NCI-H69 (cell line): ENCODE measurements at places on chromosomes 13 and 19.

- no peak for DNase-seq
Measured at GRCh38 chr19:56295531-56296455, 18.8 kb downstream of the ZSCAN5A start.

DNA sequence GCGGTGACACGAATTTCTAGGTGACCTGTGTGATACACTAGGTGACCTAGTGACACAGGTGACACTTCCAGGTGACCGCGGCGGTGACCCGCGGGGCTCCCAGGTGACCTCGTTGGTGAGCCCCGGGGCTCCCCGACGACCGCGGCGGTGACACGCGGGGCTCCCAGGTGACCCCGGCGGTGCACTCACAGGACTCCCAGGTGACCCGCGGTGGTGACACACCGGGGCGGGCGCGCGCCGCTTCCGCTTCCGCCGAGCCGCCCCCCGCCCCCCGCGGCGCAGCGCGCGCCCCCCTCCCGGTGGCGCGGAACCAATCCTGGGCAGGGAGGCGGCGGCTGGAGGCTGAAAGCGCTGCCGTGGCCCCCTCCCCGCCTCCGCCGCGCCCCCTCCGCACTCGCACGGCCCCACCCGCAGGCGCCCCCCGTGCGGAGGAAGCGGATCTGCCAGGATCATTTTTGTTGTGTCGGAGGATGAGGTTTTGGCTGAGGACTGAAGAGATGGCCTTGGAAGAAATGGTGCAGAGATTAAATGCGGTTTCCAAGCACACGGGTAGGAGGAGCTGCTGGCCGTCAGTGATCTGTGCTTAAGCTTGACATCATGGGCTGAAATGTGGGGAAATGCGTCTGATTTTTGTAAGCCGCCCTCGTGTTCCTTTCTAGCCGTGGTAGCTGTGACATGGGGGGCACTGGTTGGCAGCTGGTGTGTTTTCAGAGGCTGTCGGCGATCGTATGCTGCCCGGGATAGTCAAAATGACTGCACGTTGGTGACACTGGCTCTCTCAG is at the start of gene MCF2L:
TSS of gene MCF2L (plus strand) at position 305 of the 782 bp plus-strand sequence. CDS start at position 471, 166 bp downstream.
- peak; percentile 93 for DNase-seq

DNA sequence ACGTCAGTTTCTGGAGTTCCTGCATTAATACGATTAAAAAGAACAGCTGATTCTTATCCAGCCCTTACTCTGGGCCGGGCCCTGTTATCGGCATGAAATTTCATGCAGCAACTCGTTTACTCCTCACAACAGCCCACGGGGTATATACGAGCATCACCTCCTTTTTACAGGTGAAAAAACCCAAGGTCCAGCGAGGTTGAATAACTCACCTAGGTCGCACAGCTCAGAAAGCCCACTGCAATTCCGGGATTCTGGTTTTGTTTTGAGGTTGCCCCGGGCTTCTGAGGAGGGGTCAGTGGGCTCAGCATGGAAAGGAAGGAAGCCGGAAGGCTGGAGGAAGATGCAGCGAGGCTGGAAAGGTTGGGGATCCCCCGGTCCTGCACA is 577 bp upstream of the ACP7 start:
- DNase-seq: no peak

DNA sequence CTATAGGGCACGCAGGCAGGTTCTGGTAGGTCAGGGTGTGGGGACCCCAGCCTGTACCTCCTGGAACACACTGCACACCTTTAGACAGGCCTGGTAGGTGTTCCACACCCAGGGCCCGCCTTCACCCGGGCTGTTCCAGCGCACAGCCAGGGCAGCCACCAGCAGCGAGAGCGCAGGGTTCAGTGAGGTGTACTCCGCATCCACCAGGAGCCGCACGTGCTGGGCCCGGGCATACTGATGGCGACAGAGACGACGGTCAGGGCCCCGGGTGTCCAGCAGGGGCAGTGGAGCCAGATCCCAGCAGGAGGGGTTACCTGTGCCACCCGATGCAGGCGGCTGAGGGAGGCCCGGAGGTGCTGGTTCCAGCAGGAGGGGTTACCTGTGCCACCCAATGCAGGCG is 6.0 kb downstream of the PRODH2 start:
- DNase-seq: no peak

DNA sequence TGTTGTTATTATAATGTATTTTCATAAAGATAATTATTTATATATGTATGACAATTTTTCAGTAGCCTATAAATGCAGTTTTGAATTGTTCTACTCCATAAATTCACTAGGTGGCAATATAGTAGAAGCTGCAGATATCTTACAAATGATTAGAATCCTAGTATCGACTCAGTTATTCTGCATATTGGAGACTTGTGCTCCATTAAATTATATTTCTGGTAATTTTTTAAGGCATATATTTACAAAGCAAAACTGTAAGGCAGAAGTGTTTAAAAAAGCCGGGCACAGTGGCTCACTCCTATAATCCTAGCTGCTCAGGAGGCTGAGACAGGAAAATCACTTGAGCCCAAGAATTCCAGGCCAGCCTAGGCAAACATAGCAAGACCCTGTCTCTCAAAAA is 58.7 kb downstream of the DPY19L3 start:
- peak; percentile 39 for DNase-seq

GRCh38 chr19:34471906-34472700 is 9.5 kb upstream of the WTIP start:
- DNase-seq: no peak

GRCh38 chr19:52567921-52568320 is 2.2 kb upstream of the ZNF701 start:
- DNase-seq: no peak

- peak; percentile 76 for DNase-seq
Measured at GRCh38 chr13:26377038-26377437, 123.1 kb downstream of the CDK8 start.

GRCh38 chr19:42872608-42873007 is 6.9 kb downstream of the PSG1 start:
- DNase-seq: no peak

DNA sequence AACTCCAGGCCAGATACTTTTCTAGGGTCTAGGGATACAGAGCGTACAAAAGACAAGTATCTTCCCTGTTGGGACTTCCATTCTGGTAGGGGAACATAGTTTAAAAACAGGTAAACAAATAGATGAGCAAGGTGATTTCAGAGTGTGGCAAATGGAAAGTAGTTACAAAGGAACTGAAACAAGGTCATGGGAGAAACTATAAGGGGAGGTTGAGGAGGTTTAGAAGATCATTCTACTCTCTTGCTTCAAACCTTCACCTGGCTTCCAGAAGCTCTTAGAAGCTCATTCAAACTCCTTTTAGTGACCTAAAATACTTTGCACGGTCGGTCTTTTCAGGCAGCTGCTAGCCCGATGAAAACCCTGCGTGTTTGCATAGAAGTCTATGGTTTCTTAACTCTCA is 9.1 kb downstream of the FFAR2 start:
- DNase-seq: no peak

DNA sequence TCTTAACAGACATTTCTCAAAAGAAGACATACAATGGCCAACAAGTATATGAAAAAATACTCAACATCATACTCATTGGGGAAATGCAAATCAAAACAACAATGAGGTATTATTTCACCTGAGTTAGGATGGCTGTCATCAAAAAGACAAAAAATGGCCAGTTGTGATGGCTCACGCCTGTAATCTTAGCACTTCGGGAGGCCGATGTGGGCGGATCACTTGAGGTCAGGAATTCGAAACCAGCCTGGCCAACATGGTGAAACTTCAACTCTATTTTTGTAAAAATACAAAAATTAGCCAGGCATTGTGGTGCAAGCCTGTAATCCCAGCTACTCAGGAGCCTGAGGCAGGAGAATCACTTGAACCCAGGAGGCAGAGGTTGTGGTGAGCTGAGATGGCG is 22.0 kb downstream of the CEACAM16 start:
- no peak for DNase-seq

GRCh38 chr13:41053384-41053826 is 7.9 kb upstream of the WBP4 start:
- DNase-seq: no peak

- DNase-seq: peak; percentile 57
Measured at GRCh38 chr19:49555600-49556411, 24.6 kb downstream of the NOSIP start.

- DNase-seq: peak; percentile 94
Measured at GRCh38 chr13:67281466-67281865, 51.3 kb upstream of the PCDH9 start.

DNA sequence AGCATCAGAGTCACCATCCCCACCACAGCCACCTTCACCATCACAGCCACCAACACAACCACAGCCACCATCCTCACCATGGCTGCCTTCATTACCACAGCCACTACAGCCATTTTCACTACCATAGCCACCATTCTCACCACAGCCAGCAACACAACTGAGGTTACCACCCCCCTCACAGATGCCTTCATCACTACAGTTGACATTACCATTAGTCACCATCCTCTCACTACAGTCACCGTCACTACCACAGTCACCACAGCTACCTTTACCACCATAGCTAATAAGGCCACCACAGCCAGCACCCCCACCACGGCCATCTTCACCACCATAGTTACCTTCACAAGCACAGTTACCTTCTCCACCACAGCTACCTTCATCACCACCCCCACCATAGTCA is 269.6 kb downstream of the DNAJC15 start:
- DNase-seq: no peak

GRCh38 chr19:397321-397720 is 11.6 kb downstream of the C2CD4C start:
- no peak for DNase-seq

GRCh38 chr13:45825387-45825650 is 26.2 kb downstream of the SIAH3 start:
- no peak for DNase-seq

- no peak for DNase-seq
Measured at GRCh38 chr19:50276370-50277063, 52.7 kb downstream of the KCNC3 start.

DNA sequence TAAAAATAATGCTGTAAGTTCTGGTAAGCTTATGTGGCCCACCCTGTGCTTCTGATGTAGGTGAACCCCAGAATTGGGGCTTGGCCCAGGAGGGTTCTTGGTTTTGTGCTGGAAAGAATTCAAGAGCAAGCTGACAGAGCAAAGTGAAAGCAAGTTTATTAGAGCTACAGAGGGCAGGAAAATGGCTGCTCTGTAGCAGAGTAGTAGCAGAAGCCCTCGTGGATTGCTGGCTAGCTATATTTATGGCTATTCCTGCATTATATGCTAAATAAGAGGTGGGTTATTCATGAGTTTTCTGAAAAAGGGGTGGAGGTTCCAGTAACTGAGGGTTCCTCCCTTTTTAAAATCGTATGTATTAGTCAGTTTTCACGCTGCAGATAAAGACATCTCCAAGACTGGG is 20.6 kb upstream of the ZNF599 start:
- DNase-seq: no peak

GRCh38 chr13:30774214-30774730 is 38.9 kb downstream of the ALOX5AP start:
- no peak for DNase-seq

DNA sequence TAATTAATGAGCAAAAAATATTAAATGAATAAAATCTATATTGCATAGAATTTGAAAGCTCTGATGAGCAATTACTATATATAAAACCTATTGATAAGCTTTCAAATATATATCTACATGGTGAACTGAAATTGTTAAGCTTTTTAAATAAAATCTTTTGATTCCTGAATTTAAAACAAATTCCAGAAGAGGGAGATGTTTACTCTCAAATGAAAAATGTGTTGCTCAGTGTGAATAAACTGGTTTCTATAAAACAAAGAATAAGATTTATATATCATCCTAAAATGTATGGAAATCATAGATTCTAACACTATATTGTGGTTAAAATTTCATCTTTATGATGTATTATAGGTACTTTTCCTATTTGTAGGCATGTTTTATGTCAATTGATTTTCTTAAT is 171.5 kb upstream of the SLITRK6 start:
- DNase-seq: peak; percentile 28

DNA sequence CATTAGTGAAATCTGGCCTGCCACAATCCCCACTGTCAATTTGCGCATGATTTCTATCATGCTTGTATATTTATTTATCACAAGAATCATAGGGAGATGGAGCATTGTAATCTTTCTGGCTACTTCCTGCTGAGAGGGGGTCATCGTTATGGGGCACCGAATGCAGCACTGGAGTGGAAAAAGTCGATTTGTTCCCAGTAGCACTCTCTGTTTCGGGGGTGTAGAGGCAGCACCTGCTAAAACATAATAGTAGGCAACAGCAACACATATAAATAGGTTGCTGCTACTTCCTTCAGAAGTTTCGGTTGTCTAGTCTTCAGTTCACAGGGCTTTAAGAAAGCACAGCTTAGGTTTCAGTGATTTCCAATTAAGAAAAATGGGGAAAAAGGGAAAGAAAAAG is 23.4 kb upstream of the CEACAM21 start:
- DNase-seq: no peak

GRCh38 chr19:1343041-1343440 is 40.7 kb upstream of the NDUFS7 start:
- DNase-seq: no peak

DNA sequence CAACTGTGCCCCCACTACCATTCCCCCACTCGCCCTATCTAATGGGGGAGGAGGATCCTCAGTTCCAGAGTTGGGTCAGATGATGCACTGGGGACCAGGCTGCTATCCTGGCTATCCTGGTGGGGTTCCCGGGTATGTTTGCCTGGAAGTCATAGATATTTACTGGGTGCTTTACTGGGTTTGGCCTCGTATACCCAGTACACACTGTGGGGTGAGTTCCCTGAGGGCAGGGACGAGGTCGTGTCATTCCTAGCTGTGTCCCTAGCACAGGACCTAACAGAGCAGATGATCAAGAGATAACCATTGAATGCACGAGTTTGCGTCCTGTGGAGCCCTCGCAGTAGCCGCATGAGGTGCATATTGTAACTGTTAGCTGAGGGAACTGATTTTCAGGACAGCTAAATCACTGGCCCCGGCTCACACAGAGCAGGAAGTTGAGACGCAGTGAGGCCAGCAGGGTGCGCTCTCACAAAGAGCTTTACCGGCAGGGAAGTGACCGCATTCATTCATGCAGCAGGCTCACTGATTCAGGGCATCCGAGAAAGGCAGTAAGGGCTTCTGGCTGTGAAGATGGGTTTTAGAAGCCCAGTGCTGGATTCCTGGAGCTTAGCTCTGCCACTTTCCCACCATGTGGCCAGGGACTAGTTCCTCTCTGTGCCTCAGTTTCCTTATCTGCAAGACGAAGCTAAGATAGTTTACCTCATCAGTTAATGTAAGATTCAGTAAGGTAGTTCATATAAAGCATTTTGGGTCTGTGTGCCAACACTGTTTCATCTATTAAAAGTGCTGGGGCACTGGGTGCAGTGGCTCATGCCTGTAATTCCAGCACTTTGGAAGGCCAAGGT is 6.0 kb downstream of the RUVBL2 start:
- DNase-seq: peak; percentile 53

DNA sequence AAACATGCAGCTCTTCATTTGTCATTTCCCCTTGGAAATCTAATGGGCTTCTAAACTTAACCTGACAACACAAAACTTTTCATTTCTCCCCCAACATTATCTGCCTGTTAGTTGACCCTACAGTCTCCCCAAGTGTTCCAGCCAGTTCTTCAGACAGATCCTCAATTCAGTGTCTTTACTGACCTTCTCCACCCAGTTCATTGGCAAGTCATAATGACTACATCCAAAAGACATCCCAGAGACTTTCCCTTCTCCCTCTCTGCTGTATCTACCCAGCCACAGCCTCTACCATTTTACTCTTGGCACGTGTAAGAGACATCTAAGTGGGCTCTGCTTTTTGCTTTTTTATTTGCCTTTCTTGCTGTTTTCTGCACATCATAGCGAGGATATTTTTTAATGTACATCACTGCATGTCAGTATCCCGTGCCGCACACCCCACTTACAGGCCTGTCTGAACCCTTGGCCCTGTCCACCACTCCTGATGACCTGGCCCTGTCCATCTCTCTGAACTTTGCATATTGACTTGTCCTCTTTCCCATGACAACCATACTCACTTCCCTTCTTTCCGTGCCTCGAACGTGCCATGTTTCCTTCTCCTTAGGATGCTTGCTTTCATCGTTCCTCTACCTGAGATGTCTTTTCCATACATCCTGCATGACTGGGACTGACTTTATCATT is 391.9 kb downstream of the IRS2 start:
- DNase-seq: no peak
